ENCODE measurements at places on chromosomes 3 and 15.

GRCh38 chr3:150599611-150600297 is 3.4 kb upstream of the SELENOT start:
- DNase-seq: no peak

GRCh38 chr3:115403786-115404185 is 219.5 kb upstream of the GAP43 start:
- DNase-seq: no peak

GRCh38 chr3:142889212-142890014 is 530 bp upstream of the PCOLCE2 start:
- no peak for DNase-seq

- no peak for DNase-seq
Observed at GRCh38 chr3:22971497-22971896, 231.6 kb upstream of the UBE2E2 start.

- DNase-seq: no peak
Observed at GRCh38 chr3:188978421-188979171, 193.2 kb upstream of the TPRG1 start.

- DNase-seq: no peak
Observed at GRCh38 chr3:32948625-32949445, 2.6 kb upstream of the CCR4 start.

DNA sequence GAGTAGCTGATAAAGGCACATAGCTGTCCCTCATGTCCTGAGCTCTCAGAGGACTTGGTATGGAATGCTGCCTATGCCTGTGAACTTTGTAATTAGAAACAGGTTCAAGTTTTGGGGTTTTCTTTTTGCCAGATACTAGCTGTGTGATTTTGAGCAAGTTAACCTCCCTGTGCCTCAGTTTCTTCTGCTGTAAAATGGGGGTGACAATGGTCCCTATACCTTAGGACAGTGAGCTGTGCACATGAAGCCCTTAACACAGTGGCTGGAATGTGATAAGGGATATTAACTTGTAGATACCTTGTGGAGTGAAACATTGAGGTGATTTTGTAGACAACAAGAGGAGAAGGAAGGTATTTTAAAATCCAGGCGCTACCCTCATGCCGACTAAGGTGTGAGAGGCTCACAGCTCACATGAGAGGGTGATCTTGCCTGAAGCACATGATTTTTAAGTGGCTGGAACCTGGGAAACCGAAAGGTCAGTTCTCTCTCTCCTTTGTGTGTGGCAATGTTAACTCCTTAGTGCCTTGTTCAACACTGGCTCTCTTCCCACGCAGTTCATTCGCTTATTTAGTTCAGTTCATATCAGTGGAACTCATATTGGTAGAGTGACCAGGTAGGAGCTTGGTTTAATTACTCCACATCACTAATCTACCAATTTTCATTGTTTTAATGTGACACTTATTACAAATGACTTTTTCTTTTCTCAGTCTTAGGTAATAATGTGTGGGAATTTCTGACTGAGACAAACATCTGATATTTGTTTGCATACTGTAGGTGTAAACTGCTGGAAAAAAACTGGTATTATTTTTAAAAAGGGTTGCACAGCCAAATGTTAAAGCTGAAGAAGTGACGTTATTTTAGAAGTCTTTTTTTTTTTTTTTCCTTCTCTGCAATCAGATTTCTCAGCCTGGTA is 236.2 kb downstream of the ITPR1 start:
- DNase-seq: peak; percentile 12

DNA sequence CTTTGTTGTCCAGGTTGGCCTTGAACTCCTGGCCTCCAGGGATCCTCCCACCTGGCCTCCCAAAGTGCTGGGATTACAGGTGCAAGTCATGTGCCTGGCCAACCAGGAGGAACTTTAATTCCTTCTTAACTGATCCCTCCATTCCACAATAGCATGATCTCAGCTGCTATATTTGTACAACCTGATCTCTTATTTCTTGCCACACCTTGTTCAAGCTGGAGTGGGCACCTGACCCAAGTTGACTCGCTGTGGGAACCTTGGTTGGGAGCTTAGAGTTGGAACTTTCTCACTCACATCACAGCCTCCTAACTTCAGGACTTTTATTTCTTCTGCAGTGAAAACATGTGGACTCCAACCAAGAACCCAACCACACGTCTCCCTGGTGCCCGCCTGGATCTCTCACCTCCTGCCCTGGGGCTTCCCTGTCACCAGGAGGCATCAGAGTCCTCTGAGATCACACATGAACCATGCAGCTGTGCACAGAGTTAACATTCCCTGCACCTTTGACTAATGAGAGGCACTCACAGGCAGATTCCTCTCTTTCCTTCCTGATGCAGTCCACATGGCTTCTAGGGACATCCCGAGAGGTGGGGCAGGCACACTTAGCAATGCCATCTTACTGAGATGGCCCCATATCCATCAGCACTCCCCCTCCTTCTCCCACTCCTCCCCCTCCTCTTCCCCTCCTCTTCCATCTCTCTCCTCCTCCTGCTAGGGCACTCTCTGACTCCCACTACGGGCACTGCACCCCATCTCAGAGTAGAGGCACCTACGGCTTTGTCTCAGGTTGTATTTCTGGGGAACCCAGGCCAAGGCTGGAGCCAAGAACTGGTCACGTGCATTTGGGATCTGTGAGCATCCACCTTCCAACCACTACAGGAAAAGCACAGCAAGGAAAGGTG is 9.7 kb upstream of the CYFIP1 start:
- peak; percentile 8 for DNase-seq

DNA sequence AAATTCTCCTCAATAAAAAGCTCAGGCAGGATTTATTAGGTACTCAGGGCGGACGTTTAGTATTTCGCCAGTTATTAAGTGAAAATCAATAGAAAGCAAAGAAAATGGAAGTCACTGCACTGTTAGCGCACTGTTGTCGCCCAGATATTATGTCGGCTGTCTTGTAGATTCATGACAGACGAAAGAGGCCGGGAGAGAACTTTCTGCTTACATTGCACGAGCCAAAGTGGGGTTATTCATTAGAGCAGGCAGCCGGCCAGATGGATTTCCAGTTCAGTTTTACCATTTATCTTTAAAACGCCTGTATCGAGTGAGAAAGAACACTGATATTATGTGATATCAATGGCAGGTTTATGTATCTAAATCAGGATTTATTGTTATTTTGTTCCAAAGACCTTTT is 866.0 kb upstream of the NR2F2 start:
- DNase-seq: no peak

GRCh38 chr3:905217-905616 is 187.6 kb upstream of the CNTN6 start:
- no peak for DNase-seq

DNA sequence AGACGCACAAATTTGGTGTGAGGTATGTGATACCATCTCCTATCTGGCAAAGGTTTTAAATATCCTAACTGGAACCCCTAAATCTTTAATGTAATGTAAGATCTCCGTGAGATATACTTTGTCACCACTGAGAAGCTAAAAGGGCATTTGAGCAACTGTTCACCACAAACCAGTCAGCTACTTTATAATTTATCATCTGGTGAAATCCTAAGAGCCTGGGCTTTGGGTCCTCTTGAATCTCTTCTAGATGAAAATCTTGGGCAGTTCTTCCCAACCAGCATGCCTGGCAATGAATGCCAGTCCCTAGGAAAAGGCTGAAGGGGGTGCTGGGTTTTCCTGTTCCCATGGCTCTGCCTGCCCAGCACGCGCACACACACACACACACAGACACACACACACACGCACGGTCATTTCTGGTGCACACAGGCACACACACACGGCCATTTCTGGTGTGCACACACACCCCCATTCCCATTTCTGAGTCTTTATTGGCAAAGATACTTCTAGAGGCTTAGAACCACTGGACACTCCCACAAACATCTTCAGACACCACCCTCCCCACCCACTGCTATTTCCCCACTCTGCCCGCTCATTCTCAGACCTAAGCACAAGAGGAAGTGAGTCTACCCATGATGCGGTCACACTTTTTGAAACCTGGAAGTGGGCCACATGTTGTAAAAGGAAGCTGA is 72.6 kb downstream of the MYO1E start:
- no peak for DNase-seq

GRCh38 chr15:29731865-29732264 is 90.4 kb downstream of the TJP1 start:
- DNase-seq: no peak

- no peak for DNase-seq
Observed at GRCh38 chr3:128970740-128971047, 23.2 kb downstream of the CFAP92 start.

DNA sequence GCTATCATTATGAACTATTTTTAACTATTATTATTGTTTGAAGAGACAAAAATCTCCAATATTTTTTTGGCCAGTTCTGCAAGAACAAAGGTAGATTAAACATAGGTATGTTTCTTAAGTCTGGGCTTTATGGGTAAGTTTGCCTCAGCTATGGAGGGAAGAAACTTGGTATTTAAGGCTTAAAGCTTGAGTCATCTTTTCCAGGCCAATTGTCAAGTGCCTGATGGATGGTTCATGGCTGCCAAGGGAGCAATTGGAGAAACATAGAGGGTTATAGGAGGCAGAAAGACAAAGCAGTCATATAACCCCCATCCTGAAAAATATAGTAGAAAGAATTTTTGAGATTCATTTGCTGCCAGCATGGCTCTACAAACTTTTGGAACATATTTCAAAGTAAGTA is 7.2 kb upstream of the STAC start:
- no peak for DNase-seq

GRCh38 chr3:113255100-113255853 is 43.9 kb downstream of the BOC start:
- no peak for DNase-seq

DNA sequence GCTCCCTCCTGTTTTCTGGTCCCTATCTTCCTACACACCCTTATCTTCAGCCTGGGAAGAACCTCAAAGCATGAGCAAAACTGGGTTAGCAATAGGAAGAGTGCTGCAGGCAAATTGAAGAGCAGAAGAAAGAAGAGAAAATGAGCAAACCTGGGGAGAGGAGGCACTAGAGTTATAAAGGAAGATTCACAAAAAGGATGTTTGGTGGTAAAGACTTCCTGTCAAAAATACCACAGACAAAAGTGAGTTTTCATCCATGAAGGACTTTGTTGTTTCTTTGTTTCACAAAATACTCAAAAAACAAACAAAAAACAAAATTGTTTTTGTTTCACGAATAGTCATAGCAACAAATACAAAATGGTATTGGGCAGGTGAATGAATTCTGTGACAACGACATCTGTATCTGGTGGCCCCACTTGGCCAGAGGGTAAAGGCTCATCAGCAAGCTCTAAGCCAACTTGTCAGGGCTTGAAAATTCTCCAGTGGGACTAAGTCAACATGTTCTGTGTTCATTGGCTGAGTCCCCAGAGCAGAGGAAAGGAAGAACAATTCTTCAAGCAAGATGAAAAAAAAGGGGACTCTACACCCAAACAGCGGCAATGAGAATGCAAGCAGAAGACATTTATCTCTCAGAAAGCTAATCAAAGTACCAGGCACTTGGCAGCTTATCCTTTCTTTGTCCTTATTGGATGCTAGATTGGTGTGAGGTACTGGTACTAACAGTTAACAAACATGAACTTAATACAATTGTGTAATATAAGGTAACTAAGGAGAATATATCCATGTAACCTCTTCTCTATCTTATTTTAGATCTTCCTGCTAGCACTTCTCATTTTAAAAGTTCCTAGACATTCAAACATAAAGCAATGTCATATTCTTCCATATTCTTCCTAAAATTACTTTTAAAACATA is 9.7 kb downstream of the ATP8B4 start:
- DNase-seq: no peak

- peak; percentile 79 for DNase-seq
Observed at GRCh38 chr15:89121414-89121813, 33.2 kb downstream of the ABHD2 start.

DNA sequence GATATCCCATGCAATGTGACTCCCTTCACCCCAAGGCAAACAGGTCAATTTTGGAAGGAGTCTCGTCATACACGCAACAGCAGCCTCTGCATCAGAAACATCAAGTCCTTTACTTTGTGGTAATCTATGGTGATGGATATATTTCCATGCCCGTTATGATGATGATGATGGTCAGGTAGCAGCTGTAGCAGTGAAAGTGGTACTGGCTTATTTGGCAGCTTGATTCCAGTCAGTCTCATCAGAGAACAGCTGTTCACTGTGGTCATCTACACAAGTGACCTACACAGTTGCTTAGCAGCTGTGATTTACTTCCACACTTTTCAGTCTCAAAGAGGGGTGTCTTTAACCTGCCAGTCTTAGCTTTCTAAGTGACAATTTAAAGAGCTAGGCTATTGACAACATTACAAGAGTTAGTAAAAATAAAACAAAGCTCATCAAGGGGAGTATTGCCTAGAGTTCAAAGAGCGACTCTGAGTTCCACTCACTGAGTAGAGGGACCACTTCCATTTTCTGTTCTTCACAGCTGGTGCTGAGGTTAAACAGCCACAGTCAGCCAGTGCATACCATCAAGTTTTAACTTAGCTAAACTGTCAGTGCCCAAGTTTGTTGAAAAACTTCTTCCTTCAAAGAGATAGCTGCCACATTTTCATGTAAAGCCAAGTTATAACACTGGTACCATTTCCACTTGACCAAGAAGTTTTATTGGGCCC is 587.4 kb upstream of the KCNMB2 start:
- no peak for DNase-seq

- DNase-seq: no peak
Observed at GRCh38 chr3:183306798-183307671, 54.0 kb downstream of the B3GNT5 start.

DNA sequence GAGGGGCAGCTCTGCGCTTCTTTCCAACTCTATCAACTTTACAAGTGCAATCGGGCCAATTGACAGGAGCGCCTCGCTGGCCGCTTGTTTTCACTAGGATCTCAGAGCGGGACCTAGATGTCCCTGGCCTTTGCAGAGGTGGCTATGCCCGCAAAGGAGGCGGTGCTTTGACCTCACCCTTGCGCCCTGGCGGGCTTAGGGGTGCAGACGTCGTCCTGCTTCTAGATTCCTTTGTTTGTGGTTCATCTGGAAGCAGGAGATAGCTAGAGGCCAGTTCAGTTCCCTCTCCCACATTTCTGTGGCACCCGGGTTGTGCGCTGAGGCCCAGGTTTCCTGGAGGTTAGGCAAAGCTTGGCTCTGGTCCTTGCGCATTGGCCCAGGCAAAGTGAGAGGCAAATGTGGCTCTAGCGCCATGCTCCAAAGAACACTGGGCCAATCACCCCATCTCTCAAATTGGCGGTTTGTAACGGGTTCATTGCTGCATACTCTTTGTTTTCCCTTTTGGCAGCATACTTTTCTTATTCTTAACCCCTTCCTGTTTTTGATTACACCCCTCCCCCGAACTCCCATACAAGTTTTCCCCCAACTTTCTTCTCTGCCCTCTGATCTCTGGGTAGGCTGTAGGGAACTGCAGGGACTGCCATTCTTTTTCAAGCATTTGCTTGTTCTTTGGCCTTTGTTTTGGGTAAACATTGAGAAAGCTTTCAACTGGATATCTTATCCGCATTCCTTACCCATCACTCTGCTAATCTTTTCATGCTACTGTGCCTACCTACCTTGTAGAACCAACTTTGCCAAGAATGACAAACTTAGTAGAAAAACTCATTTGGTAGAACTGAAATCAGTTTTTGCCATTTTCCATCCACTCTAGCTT is 1.4 kb downstream of the PPM1L start:
- no peak for DNase-seq

- DNase-seq: no peak
Observed at GRCh38 chr15:39194106-39194830, 386.6 kb upstream of the THBS1 start.
